ENCODE measurements at places on chromosomes 2 and 18.

- DNase-seq: peak; percentile 86
Measured at GRCh38 chr2:74502720-74503505, 3.5 kb upstream of the LBX2 start.

- no peak for DNase-seq
Measured at GRCh38 chr2:6723865-6724604, 141.7 kb downstream of the CMPK2 start.

DNA sequence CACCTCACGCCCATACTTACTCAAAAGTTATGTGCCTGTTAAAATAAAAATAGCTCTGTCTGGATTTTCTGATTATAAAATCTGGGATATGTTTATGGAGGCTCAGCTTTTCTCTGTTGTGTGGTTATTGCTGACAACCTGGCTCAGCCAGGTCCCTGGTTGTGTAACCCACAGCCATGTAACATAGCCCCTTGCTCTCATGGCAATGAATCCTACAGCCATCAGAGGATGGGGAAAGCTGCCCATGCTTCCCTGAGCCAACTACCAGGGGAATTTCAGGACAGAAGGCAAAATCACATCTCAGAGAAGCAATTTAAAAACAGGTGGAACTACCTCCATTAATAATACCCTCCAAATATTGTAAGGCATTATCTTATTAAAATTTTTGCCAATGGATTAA is 29.7 kb downstream of the ST8SIA5 start:
- no peak for DNase-seq

DNA sequence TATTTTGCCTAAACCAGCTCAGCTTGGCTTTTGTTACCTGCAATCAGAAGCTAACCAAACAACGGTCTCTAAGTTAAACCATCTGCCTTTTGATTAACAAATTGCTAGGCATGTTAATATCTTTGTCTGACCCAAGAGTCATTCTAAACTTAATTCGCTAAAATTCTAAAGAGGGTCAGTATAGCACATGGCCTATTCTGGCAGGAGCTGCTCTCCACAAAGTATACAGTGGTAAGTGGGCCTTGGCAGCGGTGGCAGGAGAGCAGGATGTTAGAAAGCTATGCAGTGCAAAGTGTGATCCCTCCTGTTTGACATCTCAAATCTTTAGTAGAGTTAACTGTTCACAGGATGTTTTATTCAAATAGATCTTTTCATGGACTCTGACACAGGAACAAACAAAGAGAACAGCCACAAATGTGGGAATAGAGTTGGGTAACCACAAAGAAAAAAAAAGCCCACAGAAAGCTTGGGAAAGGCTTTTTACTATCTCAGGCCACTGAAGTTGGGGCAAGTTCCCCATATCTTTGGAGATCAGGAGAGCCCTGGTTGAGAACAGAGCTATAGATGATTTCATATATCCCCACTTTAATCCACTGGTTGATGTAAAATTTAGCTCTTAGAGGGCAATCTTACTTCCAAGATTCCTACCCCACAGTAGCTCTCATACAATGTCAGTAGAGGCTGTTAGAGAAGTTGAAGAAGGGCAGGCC is 10.6 kb downstream of the CFAP210 start:
- no peak for DNase-seq

GRCh38 chr2:109450574-109451273 is 163.0 kb downstream of the SEPTIN10 start:
- peak; percentile 25 for DNase-seq

- peak; percentile 62 for DNase-seq
Measured at GRCh38 chr2:11778923-11779757, 32.7 kb downstream of the LPIN1 start.

DNA sequence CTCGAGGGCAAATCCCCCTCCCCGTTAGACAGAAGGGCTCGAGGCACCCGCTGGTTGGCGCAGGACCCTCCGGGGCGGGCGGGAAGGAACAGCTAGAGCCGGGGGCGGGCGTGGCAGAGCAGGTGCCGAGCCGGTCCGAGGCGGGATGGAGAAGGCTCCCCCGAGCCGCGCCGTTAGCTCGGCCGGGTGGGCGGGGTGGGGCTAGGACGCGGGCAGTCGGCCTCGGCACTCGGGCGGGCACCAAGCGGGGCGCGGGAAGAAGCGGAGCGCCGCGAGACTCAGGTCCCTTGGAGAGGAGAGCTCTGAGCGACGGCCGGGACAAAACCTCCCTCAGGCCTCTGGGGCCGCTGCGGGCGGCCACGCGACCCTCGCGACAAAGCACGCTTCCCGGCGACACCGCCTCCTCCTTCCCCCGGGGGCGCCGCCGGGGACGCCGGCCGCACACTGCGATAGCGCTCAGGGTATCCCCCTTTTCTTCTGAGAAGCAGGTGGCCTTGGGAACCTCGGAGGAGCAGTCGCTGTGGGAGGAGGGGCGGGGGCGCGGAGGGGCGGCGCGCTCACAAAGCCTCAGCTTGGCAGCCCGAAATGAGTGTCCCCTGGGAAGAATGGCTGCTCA is 721 bp downstream of the FHOD3 start:
- no peak for DNase-seq

- DNase-seq: no peak
Measured at GRCh38 chr2:53629001-53629400, 138.6 kb upstream of the CHAC2 start.

DNA sequence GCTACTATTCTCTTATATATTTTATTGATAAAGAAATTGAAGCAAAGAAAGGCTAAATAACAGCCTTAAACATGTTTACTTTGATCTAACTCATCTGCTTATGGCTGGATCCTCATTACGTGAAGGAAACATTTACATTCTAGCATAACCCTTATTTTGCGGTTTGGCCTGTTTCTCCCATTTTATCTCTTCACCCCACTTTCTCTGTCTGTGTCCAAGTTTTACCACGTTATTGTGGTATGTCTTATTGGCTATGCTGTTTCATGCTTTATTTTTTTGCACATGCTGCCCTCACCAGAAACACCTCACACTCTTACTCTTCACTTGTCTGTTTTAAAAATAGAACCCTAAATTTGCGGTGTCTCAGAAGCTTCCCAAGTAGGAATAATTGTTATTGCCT is 78.5 kb downstream of the RPIA start:
- no peak for DNase-seq

- no peak for DNase-seq
Measured at GRCh38 chr2:200635251-200635650, 49.4 kb downstream of the AOX1 start.

- peak; percentile 95 for DNase-seq
Measured at GRCh38 chr2:1731963-1732768, 12.1 kb downstream of the PXDN start.

DNA sequence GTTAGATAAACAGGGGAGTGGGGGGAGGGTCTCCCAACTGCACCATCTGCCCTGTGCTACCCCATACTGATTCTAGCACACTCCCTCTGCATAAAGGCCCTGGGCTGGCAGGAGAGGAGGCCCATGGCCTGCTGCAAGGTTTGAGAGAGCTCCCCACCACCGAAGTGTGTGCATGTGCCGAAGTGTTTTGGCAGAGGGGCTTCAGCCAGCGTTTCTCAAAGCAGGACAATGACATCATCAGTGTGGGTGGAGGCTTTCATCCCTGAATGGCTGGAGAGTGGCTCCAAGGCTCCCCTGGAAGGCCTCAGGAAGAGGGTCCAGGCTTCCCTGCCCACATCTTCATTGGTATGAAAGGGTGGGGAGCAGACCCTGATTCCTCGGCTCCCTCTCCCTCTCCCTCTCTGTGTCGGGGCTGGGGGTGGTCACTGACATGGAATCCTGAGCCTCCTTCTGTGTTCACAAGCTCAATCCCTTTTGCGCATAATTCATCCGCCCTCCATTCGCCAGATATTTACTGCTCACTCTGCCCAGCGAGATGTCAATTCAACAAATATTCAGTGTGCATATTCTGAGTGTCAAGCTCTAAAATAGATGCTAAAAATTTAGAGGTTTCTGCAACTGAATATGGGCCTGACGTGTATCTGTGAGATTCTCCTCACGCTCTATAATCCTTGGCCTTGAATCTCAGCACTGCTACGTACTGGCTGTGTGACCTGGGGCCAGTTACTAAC is 122.1 kb downstream of the CELF4 start:
- DNase-seq: no peak

DNA sequence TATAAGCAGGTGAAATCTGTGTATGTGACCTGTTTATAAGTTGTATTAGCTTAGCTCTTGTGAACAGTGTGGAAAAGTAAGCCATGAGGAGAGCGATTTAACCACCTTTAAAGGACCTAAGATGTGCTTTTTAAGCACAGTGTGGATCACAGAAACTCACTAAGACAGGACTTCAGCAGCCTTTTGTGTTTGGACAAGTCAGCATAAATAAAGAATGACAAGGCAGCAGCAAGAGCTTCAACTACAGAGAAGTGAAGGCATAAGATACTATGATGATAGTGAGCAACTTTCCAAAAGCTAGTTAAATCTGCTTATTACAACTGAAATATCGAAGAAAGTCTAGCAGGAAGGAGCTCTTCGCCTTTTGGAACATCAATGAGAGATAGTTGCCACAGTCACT is 8.9 kb downstream of the HNRNPA3 start:
- no peak for DNase-seq

GRCh38 chr18:36406805-36407204 is 109.3 kb downstream of the FHOD3 start:
- no peak for DNase-seq

- DNase-seq: no peak
Measured at GRCh38 chr2:176493226-176493825, 224.1 kb downstream of the MTX2 start.

- DNase-seq: no peak
Measured at GRCh38 chr18:41966943-41967342, 11.9 kb downstream of the PIK3C3 start.

GRCh38 chr2:121699421-121700333 is 37.0 kb downstream of the NIFK start:
- peak; percentile 43 for DNase-seq

DNA sequence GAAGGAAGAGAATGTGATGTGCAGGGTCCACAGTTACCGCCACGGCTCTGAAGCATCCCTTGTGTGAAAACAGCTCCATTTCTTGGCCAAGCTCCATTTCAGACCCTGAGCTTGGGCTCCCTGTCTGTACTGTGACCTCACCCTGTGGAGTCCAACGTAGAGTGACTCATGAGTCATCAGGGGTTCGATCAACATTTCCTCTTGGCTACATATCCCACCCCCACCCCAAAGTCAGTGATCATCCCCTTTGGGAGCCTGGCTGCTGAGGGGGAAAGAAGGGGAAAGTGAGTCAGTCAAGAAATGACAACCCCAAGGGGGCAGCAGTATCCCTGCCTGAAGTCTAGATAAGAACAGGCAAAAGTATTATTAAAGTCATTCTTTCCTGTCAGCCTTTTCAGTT is 62.2 kb downstream of the PAPOLG start:
- DNase-seq: no peak

GRCh38 chr2:59713577-59713976 is 839.9 kb downstream of the BCL11A start:
- no peak for DNase-seq

DNA sequence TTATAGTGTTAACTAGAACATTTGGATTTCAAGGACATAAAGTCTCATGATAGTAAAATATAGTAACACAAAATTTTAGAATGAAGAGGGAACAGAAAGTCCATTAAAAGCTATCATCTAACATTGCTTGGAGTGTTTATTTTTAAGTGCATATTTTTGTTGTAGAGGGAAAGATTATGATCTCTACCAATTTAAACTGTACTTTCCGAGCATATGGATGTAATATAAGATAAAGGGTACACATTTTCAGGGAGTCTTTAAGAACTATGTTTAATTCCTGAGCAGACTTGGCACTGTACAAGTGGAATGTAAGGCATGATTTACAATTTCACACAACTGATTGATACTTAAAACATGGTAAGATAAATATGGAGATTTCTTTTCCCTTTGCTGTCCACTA is 34.2 kb upstream of the ZNF804A start:
- DNase-seq: no peak

GRCh38 chr2:70005216-70005615 is 43.8 kb upstream of the ASPRV1 start:
- DNase-seq: no peak

DNA sequence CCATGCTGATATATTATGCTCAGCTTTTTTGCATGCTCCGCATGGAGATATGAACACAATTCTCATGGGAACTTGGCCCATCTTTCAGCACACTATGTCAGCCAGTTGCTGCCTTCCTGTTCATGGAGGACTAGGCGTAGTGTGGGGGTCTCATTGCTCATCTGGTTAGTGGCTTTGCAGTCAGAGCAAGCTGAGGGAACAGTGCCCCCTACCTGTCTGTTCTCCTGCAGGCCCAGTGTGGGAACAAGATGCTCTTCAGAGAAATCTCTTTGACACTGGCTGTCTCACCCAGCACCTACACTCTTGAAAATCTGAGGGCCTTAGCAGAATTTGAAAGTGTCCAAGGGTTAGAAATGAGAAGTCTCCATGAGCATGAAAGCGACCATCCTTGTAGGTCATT is 47.1 kb downstream of the SPTBN1 start:
- DNase-seq: no peak

- DNase-seq: no peak
Measured at GRCh38 chr2:173880561-173880960, 84.6 kb downstream of the SP3 start.

DNA sequence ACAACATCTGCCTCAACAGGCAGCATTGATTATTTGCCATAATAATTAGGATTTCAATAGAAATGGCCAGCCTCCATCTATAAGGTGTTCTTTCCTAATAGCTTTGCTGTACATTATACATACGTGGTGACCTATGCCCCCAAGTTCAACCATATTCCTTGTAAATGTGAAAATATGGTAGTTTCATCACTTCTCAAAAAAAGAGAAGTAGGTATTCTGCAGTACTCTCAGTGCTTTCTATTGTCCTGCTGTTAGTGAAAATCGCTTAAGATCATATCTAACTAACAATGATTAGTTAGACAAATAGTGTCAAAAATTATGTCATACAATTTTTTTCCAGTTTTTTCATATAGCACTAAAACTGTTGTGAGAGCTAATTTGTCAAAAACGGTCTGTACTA is 79.6 kb downstream of the SLC4A10 start:
- DNase-seq: no peak

GRCh38 chr2:75292826-75293225 is 93.5 kb upstream of the TACR1 start:
- peak; percentile 87 for DNase-seq

GRCh38 chr2:68971591-68972231 is 2.7 kb upstream of the GKN1 start:
- peak; percentile 91 for DNase-seq

GRCh38 chr2:11187731-11188130 is 32.5 kb downstream of the SLC66A3 start:
- no peak for DNase-seq

DNA sequence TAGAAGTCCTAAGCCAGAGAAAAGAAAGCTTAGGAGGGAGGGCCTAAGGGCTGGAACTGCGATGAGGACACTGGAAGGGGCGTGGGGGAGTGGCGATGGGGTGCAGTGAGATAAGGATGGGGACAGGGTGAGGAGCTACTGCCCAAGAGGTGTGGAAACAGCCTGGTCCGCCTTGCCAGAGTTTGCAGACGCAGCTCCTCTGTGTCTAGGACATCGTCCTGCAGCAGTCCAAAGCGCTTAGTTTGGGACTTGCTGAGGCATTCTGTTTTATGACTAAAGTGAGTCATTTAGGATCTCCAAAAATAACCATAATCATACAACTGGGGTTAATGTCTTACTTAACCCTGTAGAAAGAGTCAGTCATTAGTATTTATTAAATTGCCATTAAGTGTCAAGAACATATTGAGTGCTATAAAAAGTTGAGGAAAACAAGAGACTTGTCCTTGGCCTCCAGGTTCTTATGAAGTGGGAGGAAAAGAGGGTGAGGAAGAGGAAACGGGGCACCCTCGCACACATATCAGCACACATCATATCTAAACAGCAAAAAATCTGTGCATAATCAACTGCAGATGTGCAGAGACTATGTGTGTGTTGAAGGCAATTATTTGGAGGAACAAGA is 74.8 kb downstream of the CDK15 start:
- peak; percentile 69 for DNase-seq

- peak; percentile 84 for DNase-seq
Measured at GRCh38 chr18:74013955-74014354, 133.7 kb downstream of the FBXO15 start.
